ENCODE measurements at places on chromosomes 3 and 15. TPM values are rescaled to one million over a fixed set of nuclear protein-coding genes. Genes with fewer than 3 reads are reported as not detected.
A peak's percentile ranks its signal among the peaks of the same experiment; 100 is the strongest.

FGD5 gene
- 1.4 TPM for total RNA-seq

COX17 gene
- total RNA-seq, result 27.4 TPM

SLC25A26 gene
- total RNA-seq, result 26.5 TPM

XCR1 gene
- not detected for total RNA-seq

EXOSC7 gene
- 41.3 TPM for total RNA-seq

SOX2 gene
- total RNA-seq, result not detected

MME gene
- 117 TPM for total RNA-seq

SERPINI2 gene
- total RNA-seq, result not detected

DNA sequence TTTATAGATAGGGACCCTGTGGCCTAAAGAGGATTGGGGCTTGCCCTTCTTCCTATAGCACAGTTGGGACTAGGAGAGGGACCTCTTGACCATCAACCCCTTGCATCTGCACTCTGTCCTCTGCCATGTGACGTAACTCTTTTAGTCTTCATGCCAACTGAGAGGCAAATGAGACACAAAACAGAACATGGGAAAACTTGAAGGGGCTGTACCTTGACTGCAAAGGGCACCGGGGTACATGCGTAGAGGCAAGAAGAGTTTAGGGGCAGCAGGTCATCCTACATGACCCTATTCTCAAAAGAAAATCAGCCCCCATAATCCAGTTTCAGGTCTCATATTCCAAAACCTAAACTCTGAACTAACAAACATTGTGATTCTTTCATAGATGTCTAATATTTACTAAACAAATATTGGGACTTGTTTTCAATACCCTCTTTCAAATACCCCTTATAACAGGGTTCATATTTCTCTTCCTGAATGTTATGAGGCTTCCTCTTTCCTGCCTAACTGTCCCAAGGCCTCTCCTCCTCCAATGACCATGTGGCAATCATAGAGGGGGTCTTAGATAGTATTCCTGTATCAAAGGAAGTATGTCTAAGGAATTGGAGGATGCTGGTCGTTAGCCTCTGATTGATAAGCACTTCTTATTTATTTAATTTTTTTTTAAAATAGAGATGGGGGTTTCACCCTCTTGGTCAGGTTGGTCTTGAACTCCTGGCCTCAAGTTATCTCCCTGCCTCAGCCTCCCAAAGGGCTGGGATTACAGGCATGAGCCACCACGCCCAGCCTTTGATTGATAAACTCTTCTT is 20.6 kb downstream of the ACKR2 start:
- no peak for DNase-seq

GRCh38 chr15:70170096-70170699 is 72.5 kb upstream of the TLE3 start:
- DNase-seq, result no peak

GRCh38 chr3:169149349-169149890 is 514.1 kb downstream of the MECOM start:
- peak; percentile 50 for DNase-seq

DNA sequence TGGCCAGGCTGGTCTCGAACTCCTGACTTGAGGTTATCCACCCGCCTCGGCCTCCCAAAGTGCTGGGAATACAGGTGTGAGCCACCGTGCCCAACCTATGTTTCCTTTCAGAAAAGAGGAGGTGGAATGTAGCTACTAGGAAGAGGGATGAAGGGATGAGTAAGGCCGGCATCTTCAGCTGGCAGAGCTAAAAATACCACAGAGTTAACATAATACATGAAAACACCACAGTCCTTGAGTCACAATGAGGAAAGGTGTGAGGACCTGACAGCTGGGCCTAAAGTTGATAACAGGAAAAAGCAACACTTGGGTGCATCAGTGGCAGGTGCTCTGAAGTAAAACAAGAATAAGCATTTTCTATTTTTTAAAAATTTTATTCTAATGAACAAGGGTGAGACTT is 392.2 kb downstream of the DIPK2A start:
- DNase-seq, result no peak

GRCh38 chr3:161342629-161343028 is 28.7 kb downstream of the SPTSSB start:
- no peak for DNase-seq

GRCh38 chr3:11447584-11448200 is 175.5 kb downstream of the ATG7 start:
- DNase-seq, result no peak

DNA sequence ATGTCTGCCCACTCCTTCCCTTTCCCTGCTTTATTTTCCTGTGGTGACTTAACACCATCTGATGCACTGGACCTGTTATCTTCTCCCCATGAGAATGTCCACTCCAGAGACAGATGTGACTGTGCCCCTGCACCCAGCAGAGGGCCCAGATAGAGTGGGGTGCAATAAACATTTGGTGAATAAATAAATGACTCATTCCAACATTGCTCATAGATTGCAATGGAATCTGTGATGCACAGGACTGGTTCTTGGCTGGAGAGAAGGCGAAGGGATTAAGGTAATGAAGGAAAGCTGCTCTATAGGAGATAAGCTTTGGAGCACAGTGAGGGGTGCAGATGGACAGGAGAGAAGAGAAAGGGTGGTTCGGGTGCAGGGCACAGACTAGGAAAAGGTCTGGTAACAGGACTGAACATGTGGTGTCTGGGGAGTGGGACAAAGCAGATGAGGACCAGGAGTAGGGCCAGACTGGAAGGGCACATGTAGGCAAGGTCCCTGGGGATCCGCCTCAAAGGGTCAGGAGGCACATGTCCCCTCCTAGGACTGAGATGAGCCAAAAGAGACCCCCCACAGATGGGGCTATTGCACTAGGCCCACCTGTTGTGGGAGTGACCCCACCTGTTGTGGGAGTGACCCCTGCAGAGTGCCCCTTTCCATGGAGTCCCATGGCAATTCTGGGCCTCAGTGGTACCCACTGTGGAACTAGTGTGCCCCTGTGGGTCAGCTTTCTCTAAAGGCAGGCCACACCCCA is 17.5 kb upstream of the POC1A start:
- DNase-seq, result no peak

GRCh38 chr3:98556164-98557130 is 24.7 kb downstream of the GPR15 start:
- DNase-seq, result no peak

GRCh38 chr3:14440531-14441239 is 38.3 kb downstream of the SLC6A6 start:
- peak; percentile 56 for DNase-seq

DNA sequence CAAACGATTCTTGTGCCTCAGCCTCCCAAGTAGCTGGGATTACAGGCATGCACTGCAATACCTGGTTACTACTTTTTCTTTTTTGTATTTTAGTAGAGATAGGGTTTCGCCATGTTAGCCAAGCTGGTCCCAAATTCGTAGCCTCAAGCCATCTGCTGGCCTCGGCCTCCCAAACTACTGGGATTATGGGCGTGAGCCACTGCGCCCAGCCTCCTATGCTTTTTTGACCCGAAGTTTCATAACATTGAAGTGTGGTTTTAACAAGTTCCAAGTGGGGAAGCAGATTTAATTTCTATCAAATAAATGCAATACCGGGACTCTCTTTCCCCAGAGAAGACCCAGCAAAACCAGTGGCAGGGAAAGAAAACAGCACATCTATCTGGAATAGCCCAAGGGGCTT is 13.7 kb downstream of the SH3BP5 start:
- no peak for DNase-seq

DNA sequence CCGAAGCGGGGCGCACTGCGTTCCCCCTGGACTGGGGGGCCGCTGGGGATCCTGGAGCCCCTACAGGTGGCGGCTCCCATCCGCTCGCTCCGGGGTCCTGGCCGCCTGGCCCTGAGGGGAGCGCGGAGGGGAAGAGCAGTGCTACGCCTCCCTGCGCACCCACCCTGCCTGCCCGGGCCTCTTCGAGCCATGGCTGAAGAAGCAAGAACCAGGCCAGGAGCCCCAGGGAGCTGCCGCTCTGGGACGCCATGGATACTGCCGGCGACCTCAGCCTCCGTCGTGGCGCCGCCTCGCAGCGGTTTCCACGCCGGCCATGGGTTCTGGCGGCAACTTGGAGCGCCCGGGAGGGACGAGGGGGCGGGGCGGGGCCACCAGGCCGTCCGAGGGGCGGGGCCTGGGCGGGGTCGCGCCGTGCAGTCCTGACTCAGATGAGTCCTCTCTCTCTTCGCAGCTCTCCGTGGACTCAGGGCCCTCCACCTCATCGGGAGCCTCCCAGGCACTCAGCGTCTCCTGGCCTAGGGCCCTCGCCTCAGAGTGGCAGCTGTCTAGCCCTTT is 50.9 kb downstream of the MYL3 start:
- peak; percentile 25 for DNase-seq

DNA sequence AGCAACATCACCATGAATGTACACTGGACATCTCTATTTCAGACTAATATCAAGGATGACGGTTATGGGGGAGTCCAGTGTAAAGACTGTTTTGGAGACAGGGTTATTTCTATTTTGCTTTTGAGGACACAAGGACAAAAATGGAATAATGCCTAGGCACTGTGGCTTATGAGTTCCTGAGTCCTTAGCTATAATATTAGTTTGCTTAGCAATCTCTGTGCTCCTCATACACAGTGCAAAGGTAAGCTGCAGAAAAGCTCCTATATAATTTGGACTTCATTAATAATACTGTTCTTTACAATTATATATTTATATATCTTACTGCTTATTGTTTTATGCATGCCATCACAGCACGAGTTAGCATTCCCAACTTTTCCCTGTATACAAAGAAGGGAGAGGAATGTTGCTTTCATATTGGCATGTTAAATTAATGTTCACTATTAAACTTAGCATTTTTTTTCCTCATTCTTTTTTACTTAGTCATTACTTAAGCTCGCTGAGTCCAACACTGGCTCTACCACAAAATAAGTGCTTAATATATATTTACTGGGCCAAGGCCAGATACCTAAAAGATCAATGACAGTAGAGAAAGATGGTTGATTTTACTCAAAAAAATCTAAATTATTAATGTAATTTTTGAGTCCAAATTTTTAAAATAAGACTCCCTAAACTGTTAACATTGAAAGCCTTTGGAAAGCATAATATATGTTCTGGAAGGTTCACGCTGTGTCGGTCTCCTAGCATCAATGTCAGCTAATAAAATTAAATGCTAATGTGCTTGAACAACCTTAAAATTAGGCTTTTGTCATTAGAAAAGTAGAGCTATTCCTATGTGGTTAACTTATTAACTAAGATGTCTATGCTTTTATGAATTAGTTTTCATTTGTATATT is 13.8 kb downstream of the THBS1 start:
- DNase-seq, result no peak

GRCh38 chr15:93989440-93989998 is 241.8 kb upstream of the MCTP2 start:
- DNase-seq, result no peak

DNA sequence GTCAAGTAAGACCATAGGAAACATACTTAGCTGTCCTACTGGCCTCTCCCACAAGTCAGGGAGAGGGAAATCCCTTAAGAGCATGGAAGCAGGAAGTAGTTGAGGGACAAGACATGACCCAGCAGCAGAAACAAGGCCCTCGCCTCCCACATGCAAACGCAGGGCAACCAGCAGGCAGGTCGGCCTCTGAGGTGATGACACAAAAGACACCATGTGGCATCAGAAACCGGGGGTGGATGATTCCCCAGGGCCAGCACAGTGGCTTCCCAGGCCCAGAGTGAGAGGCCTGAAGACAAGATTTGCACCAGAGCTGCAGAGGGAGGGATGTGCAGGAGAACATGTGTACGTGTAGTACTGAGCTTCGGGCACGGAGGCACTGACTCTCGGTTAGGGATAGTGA is 26.3 kb downstream of the PXYLP1 start:
- no peak for DNase-seq

- no peak for DNase-seq
Measured at GRCh38 chr3:168534761-168535160, 439.0 kb upstream of the GOLIM4 start.

DNA sequence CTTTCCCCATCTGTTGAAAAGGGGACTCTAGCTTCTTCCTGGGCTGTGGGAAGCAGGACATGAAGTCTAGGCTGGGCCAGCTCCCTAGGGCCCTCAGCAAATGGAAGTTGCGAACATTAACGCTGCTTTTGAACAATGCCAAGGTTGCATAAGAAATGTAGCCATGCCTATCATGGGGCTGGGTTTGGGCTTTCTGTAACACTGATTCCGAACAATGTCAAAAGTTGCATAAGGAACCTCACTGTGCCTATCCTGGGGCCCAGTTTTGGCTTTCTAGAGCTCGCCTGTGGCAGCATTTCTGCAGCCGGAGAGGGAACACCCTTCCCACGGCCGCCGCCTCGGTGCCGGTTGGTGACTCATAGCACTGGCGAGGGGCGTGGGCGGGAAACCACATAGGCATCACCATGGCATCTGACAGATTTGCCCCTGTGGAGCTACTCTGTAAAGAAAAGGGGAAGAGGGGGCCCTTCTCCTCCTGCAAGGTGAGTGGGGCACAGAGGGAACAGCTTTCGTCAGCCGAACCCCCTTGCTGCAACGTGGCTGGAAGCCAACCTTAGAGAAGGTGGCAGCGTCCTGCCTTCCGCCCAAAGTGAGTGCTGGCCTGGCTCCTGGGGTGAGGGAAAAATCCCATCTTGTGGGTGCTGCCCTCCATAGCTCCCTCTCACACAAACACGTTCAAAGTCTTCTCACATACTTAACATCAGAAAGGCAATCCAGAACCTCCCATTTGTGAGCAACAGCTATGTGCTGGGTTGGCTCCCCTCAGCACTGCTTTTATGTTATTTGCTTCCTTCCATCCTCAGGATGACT is 46.6 kb upstream of the ATP2B2 start:
- DNase-seq, result no peak

- DNase-seq, result no peak
Measured at GRCh38 chr3:89644716-89645115, 537.3 kb downstream of the EPHA3 start.

DNA sequence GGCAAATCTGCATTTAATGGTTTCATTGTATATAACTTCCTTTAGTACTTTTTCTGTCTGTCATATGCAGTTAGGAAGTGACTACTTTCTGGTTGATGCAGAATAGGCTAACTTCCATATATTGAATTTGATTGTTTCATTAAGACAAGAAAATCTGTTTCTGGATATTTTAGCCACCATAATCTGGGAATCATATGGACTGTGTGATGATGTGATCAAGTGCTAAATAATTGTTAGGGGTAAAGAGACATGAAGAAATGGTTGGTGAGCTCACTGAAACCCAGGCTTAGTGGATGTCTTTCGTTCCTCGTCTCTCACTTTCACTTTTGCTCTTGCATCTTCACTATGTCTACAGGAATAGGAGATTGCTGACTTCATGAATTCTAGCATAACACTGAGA is 3.5 kb upstream of the MNS1 start:
- DNase-seq, result no peak

- no peak for DNase-seq
Measured at GRCh38 chr15:94238539-94239118, 7.3 kb downstream of the MCTP2 start.

GRCh38 chr15:70344666-70345065 is 246.9 kb upstream of the TLE3 start:
- DNase-seq, result no peak

DNA sequence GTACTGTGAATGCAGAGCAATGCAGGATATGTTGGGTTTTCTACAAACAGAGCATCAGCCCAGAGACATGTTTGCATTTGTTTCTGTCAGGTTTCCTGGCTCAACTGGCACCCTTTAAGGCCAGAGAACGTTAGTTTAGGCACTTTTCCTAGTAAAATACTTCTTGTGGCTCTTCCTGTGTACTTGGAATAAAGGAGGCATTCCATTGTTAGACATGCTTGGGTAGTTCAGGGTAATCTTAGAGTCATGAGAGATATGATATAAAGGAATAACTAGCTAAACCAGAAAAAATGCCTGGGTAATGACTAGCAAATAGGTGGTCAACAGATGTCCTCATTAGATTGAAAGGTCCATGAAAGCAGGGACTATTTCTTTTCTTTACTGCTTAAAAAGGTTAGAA is 60.4 kb upstream of the RBM5 start:
- DNase-seq, result peak; percentile 35

GRCh38 chr3:160437083-160437455 is 12.5 kb downstream of the TRIM59 start:
- DNase-seq, result no peak

Measured in kidney epithelial cell (primary cell).